Renal cortex interstitium (tissue), 15 donors: ENCODE measurements at places on chromosomes 1 and 21. TPM values are rescaled to one million over a fixed set of nuclear protein-coding genes. Genes with fewer than 3 reads are reported as not detected.

DNA sequence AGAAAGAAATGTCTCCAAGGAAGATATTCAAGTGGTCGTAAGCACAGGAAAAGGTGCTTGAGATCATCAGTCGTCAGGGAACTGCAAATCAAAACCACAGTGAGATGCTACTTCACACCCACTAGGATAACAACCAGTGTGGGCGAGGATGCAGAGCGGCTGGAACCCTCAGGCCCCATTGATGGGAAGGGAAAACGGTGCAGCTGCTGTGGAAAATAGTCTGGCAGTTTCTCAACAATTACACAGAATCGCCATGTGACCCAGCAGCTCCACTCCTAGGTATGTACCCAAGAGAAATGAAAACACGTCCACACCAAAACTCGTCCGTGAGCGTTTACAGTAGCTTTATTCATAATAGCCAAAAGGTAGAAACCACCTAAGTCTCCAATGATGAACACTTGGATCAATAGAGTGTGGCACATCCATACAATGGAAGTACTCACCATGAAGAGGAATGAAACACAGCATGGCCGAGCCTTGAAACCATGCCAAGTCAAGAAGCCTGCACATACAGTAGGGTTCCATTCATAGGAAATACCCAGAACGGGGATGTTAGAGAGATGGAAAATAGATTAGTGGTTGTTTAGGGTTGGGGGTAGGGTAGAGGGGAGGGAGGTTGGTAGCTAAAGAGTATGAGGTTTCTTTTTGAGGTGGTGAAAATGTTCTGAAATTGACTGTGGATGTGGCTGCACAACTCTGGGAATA, 6.1 kb downstream of the DFFB start:
- DNase-seq, result no peak

RHD gene
- 0.37 TPM for polyA plus RNA-seq

GRCh38 chr1:186869526-186870228, 40.9 kb downstream of the PLA2G4A start:
- no peak for DNase-seq

SPATA46 gene
- 0.45 TPM for polyA plus RNA-seq

- no peak for DNase-seq
Measured at GRCh38 chr1:24904731-24905354, 25.2 kb downstream of the RUNX3 start.

DCST2 gene
- polyA plus RNA-seq, result 1.3 TPM

OR2T33 gene
- not detected for polyA plus RNA-seq

INTS7 gene
- polyA plus RNA-seq, result 18.6 TPM

RGS4 gene
- polyA plus RNA-seq, result 8.2 TPM

GRCh38 chr1:81340239-81340638, 460.5 kb upstream of the ADGRL2 start:
- DNase-seq, result no peak

DNA sequence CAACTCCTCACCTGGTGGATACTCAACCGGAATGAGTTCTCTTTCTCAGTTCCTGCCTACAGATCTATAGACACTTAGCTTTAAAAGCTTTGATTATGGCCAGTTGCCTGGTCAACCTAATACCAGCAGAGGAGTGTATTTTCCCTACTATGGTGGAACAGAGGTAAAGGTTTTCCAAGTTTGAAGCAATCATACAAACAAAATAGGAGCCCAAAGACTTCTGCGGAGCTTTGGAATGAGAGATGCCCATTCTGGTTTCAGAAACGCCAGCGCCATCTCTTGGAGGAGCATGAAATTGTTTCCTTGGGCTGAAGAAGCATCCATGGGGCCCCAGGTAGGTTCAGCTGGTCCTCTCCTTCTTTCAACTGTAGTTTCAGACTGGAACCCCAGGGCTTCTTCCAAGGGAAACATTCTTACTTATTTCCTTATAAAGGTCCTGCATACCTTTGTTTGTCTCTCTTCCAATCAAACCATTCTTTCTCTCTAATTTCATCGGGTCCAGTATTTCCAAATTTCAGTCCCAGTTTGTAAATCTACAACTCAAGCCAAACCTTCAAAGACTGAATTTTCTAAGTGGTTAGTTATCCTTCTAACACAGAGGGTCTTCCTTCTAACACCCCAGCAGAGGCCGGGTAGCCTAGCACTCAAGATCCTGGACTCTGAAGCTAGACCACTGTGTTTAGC, 95.9 kb downstream of the KCNJ15 start:
- DNase-seq, result peak; percentile 56

- no peak for DNase-seq
Measured at GRCh38 chr1:214491468-214492146, 59.8 kb downstream of the PTPN14 start.

- peak; percentile 43 for DNase-seq
Measured at GRCh38 chr1:224183591-224184312, 712 bp downstream of the DEGS1 start.

LYPLAL1 gene
- polyA plus RNA-seq, result 44.1 TPM

DNA sequence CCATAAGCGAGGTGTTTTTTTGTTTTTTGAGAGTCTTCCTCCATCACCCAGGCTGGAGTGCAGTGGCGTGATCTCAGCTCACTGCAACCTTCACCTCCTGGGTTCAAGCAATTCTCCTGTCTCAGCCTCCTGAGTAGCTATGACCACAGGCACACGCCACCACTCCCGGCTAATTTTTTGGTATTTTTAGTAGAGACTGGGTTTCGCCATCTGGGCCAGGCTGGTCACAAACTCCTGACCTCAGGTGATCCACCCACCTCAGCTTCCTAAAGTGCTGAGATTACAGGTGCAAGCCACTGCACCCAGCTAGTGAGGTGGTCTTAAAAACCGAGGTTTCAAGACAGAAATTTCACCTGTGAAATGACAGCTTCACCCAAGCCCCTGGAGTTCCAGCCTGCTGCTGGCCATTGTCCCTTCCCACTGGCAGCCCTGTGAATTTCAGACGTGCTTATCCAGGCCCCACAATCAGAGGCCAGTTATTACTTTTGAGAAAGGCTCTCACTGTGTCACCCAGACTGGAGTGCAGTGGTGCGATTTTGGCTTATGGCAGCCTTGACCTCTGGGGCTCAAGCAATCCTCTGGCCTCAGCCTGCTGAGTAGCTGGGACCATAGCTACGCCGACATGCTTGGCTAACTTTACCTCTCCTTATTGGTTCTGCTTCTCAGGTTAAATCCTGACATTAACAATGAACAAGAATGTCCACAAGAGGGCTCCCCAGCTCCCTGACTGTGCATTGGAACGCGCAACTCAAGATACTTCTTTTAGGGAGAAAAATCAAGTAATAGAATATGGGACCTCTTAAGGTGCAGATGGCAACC, 19.4 kb downstream of the ENO1 start:
- no peak for DNase-seq

- no peak for DNase-seq
Measured at GRCh38 chr21:26965907-26966581, 844 bp downstream of the ADAMTS5 start.

DENND2C gene
- polyA plus RNA-seq, result 3.5 TPM

- DNase-seq, result no peak
Measured at GRCh38 chr1:165524639-165525285, 19.0 kb upstream of the LRRC52 start.

HCRTR1 gene
- polyA plus RNA-seq, result 0.33 TPM

DNA sequence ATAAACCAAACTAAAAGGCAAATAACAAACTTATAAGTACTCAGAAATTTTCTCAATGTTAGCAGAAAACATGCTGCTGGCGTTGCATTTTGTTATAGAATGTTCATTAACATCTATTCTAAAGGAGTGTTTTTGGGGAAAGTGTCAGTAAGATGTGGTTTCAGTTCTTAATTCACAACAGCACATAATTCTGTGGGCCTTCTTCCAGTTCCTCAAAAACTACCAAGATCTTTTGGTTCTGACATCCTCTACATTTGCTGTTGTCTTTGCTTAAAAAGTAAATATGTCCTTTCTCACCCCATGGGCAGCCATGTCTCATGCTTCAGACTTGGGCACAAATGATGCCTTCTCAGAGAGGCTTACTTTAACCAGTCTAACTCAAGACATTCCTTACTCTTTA, 152.5 kb downstream of the CDC7 start:
- DNase-seq, result no peak

- no peak for DNase-seq
Measured at GRCh38 chr1:200442537-200443156, 32.8 kb upstream of the ZNF281 start.

CASQ2 gene
- polyA plus RNA-seq, result 0.68 TPM
